Urinary bladder (tissue), 4 donors: ENCODE measurements at places on chromosomes 6 and 20. TPM values are rescaled to one million over a fixed set of nuclear protein-coding genes. Genes with fewer than 3 reads are reported as not detected.

- DNase-seq = no peak
These were observed 503.2 kb downstream of the PKHD1 start for GRCh38 chr6:51584163-51584562.

DNA sequence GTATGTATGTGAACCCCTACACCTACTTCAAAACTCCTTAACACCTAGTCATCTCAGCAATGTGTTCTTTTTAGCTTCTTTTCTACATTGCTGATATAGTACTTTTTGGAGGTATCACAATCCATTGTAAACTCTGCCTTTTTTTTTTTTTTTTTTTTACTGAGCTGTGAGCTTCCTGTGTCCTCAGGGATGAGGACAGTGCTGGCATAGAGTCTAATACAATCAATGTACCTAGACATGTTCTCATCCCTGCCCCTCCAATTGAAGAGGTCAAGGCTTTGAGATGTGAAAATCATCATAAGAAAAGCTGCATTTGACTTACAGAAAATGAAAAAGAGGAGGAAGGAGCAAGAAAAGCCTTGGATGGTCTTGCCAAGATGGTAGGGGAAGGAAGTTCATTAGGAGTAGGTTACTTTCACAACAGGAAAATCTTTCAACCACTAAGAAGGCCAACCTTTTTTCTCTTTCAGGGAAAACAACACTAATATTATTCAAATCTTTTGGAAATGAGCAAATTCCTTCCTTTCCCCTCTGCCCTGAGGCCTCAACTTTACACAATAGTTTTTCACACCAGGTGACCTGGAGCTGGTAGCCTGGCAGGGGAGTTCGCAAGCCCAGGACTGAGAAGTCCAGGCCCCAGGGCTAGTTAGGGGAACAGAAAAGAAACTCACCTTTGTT lies 2.8 kb upstream of the JARID2 start:
- DNase-seq = no peak

DNA sequence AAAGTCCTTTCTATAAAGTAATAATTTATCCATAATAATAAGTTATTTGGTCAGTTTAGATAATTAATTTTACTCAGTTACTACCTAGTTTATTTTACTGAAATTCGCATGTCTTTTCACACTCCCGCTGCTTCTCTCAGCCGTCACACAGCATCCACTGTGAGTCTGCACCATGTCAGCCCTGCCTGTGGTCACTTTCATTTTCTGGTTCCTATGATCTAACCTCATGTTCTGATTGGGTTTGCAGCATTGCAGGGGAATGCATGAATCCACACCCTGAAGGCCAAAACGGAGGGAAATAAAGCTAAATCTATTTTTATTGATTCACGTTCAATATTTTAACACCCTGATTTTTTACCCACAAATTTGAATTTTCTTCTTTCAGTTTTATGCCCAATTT lies 47.4 kb downstream of the PDE10A start:
- DNase-seq = no peak

The ELOVL2 gene
- total RNA-seq = 6.2 TPM

DNA sequence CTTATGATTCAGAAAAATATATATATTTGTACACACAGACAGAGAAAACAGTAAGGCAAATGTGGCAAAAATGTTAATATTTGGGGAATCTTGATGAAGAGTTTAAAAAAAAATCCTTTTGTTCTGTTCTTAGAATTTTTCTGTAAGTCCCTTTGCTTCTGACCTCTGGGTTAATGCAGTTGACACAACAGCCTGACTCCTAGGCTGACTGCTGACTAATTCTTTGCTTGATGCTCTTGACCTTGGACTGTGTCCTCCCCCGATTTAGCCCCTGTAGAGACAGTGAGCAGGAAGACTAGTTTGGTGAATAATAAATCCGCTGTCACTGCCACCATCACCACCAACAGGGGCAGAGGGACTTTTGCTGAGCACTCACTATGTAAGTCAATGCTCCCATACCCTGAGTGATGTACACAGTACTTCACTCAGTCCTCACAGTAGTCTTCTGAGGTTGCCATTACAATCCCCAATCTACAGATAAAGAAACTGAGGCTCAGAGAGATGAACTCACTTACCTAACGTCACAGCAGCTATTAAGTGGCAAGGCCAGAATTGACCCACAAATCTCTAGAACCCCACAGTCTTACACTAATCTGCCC lies 71.7 kb downstream of the SNX5 start:
- no peak for DNase-seq

GRCh38 chr20:62834967-62835730 lies 18.3 kb downstream of the COL9A3 start:
- DNase-seq = no peak

- no peak for DNase-seq
These were observed 263.0 kb upstream of the PLCB4 start for GRCh38 chr20:8805737-8806442.

- DNase-seq = no peak
These were observed 137.6 kb upstream of the MARCKS start for GRCh38 chr6:113719545-113719944.

GRCh38 chr6:108651340-108652227 lies 90.9 kb downstream of the FOXO3 start:
- peak; percentile 52 for DNase-seq

The PPIL1 gene
- total RNA-seq = 29.3 TPM

DNA sequence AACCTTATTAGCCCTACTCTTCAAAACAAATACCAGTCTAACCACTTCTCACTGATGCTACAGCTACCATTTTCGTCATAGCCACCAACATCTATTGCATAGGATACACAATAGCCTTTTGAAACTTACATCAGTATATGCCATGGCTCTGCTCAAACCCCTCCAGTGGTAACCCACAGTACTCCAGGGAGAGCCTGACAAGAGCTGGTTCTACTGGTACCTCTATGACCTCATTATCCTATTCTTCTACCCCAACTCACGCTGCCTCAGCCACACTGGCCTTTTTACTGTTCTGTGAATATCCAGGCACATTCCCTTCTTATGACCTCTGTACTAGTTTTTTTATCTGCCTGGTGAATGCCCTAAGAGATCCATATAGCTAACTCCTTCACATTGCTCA lies 157.6 kb downstream of the ARHGAP18 start:
- DNase-seq = no peak

GRCh38 chr6:52416629-52417151 lies 3.5 kb upstream of the EFHC1 start:
- DNase-seq = peak; percentile 47

- no peak for DNase-seq
These were observed 9.5 kb downstream of the RPL10A start for GRCh38 chr6:35477551-35478179.

The ZC2HC1B gene
- not detected for total RNA-seq

DNA sequence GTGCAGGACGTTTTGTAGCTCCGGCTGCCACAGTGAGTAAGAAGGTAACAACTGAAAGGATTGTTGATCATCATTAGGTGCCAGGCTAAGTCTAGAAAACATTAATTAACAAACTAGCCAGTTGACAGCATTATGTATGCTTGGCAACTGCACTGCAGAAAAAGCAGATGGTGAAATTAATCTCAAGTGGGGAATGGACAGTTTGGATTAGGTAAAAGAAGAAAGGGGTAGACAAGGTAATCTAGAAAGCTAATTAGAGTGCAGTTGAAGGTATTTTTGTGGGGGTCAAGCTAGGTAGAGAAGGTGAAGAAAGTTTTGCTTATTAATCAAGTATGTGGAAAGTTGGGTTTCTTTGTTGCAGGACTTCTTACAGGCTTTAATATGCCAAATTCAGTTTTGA lies 69.7 kb upstream of the HINT3 start:
- no peak for DNase-seq

The CAGE1 gene
- not detected for total RNA-seq

DNA sequence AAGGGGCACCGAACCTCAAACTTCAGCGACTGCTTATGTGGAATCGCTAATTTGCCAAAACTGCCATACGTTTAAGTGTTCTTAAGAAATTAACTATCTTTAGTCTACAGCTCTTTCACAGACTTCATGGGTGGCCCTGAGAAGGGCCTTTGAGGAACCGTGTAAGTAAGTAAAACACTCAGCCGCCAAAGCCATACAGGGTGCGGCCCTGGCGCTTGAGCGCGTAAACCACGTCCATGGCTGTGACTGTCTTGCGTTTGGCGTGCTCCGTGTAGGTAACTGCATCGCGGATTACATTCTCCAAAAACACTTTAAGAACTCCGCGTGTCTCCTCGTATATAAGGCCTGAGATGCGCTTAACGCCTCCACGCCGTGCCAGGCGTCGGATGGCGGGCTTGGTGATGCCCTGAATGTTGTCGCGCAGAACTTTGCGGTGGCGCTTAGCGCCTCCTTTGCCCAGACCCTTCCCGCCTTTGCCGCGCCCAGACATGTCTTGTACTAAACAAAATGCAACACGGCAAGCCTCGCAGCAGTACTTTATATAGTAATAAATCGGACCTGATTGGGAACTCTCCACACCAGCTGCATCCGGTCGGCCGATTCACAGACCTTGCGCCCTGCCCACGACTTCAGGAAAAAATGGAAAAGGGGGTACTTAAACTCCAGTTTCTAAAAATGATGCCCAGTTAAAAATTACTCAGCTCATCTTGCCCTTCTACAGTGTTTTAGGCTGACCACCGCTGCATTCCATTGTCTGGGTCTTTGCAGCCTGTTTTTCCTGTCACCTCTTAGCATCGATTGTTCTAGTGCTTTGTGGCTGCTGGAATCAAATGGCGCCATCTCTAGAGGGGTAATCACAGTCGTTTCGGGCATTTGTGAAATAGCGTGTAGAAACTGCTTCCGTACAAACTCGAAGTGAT lies 38.9 kb downstream of the OR2B2 start:
- DNase-seq = peak; percentile 90

DNA sequence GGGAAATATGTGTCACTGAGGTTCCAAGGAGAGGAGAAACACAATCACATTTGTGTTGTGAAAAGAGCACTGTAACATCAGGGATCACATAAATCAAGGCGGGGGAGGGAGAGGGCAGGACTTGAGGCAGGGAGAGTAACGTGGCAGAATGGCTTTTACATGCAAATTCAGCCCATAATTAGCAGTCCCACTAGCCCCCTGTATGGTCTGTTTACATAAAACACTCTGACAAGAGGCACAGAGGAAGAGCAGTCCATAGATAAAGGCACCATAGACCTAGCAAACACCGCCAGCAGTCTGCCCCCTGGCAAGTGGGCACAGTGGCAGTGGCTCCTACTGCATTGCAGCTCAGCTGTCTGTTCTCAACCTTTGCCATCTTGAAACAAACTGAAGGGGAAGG lies 82.7 kb downstream of the LYRM2 start:
- no peak for DNase-seq

DNA sequence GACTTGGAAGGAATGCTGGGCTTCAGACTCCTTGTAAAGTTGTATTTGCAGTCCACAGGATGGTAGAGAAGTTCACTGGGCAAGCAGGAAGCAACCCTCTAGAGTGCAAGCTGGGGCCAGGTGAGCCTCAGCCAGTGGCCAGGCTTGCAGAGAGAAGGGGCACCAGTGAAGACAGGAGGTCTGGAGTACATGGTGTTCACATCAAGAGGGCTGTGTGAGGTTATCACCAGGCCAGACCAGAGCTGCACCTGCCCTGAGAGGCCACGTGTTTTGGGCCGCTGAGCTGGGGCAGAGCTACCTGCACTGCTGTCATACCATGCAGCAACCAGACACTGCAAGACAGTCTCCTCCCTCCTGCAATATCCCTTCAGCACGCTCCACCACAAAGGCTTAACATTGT lies 79.0 kb downstream of the SH3BGRL2 start:
- no peak for DNase-seq

The PEDS1 gene
- total RNA-seq = 9.9 TPM

DNA sequence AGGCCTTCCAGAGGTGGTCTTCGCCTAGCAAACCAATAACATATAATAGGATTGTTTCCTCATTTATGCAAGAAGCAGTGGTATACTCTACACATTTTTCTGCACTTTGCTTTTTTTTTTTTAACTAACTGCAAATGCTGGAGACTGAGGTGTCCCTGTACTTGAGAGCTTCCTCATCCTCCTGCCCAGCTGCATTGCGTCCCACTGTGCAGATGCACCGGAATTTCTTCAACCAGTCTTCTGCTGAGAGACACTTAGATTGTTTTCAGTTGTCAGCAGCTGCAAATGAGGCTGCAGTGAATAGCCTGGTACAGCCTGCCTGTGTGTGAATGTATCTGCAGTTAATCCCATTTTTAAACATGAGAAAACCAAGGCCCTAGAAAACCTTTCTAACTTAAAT lies 11.5 kb downstream of the FGD2 start:
- DNase-seq = no peak

The ZMYND8 gene
- 29.0 TPM for total RNA-seq

GRCh38 chr6:170542031-170542719 lies 10.9 kb downstream of the PSMB1 start:
- no peak for DNase-seq

The TTK gene
- 21.9 TPM for total RNA-seq

The SIRPB2 gene
- total RNA-seq = 1.2 TPM

The CCM2L gene
- 5.8 TPM for total RNA-seq

DNA sequence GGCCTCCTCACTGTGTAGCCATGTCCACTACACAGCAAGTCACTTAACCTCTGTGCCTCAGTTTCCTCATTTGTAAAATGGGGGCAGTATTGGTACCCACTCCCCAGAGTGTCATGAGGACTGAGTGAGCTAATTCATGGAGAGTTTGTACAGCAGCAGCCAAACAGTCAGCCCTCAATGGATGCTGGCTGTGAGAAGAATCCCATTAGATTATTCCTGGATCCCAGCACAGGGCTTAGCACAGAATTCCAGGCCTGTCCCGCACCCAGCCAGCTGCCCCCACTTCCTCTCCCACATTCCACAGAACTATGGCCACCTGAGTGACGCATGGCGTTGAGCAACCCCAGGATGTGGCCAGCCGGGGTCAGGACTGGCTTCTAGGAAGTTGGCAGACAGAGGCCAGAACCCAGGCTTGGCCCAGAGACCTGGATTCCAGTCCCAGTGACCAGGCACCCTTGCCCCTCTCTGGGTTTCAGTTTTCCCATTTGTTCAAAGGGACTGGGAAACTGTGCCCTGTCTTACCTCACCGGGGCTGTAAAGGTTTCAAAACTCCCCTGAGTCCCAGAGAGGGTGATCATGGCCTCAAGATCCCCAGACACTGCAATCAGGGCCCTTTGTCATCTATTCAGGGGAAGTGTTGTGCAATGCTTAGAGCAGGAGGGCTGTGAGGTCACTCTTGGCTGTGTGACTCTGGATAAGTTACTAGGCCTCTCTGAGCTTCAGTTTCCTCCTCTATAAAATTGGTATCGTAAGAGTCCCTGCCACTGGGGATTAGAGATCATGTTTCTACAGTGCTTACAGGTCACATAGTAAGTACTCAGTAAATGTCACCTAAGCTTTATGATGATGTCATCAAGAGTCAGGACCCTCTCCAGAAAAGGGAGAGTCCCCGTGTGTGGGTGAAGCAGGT lies 3.0 kb upstream of the TGM2 start:
- no peak for DNase-seq
